ENCODE measurements at places on chromosomes 3 and 15. TPM values are rescaled to one million over a fixed set of nuclear protein-coding genes. Genes with fewer than 3 reads are reported as not detected.

- no peaks in the 10 kb centered on the region for H3K27me3 ChIP-seq
- H3K27ac ChIP-seq: no peak overlapping the region
- H3K36me3 ChIP-seq: no peaks in the 10 kb centered on the region
- no peaks in the 10 kb centered on the region for H3K4me1 ChIP-seq
Measured at GRCh38 chr15:76164602-76165001, 104.8 kb downstream of the TMEM266 start.

DNA sequence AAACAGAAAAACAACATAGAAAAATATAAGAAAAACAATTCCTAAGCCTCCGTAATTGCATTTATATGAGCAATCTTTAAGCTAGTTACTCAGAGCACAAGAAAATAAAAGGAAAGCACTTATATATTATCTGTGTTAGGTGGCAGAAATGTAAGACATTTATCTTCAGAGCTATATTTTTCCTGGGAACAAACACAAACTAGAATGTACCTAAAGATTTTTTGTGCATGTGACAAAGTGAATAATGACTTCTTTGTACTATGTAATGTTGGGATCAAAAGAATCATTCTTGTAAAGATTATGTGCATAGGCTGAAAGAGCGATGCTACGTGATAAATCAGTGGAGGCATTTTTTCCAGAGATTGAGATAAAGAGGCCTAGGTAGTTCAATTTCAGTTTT, 111.3 kb upstream of the GMNC start:
- no peaks in the 10 kb centered on the region for H3K27me3 ChIP-seq
- no peak overlapping the region for H3K4me3 ChIP-seq
- no peak overlapping the region for H3K27ac ChIP-seq
- no peaks in the 10 kb centered on the region for H3K4me1 ChIP-seq
- H3K36me3 ChIP-seq: no peaks in the 10 kb centered on the region

GRCh38 chr3:78642226-78643035, 1125.4 kb downstream of the ROBO1 start:
- no peaks in the 10 kb centered on the region for H3K36me3 ChIP-seq
- DNase-seq: no peak
- H3K4me1 ChIP-seq: no peaks in the 10 kb centered on the region
- no peaks in the 10 kb centered on the region for H3K27me3 ChIP-seq
- H3K27ac ChIP-seq: no peak overlapping the region

FAM174B gene
- 0.82 TPM for polyA plus RNA-seq

CSPG4 gene
- not detected for polyA plus RNA-seq
